ENCODE measurements at places on chromosomes 2 and 18.

- ATAC-seq: peak; percentile 84
Observed at GRCh38 chr2:70094978-70095719, 7.9 kb downstream of the PCBP1 start.

DNA sequence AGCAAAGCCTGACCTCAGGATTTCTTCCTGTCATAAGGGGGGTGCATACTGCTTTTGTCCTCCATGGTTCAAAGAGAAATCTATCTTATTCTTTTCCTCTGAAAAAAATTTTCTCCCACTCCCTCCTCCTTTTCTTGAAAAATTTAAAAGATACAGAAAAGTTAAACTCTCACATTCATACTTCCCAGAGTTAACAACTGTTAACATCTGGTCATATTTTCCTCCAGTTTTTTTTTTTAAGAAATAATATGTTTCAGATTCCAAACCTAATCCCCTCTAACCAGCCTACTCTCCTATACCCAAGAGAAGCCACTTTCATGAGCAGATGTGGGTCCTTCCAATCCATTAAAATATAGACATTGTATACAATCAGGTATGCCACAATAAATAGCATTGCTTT lies 378.9 kb upstream of the HNRNPA3 start:
- no peak for ATAC-seq

GRCh38 chr2:183390109-183390508 lies 265.9 kb downstream of the NUP35 start:
- ATAC-seq: peak; percentile 16

DNA sequence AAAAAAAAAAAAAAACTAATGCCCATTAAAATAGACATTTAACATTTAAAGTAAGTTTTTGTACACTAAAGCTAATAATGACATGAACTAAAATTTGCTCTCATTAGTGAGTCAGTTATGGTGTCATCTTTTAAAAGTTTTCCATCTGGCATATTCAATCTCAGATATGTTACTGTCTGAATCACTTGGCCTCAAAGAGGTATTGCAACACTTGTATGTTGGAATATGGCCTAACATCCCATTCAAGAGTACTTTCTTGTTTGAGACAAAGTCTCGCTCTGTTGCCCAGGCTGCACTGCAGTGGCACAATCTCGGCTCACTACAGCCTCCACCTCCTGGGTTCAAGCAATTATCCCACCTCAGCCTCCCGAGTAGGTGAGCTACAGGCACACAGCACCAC lies 169.7 kb downstream of the TMEM163 start:
- peak; percentile 82 for ATAC-seq

DNA sequence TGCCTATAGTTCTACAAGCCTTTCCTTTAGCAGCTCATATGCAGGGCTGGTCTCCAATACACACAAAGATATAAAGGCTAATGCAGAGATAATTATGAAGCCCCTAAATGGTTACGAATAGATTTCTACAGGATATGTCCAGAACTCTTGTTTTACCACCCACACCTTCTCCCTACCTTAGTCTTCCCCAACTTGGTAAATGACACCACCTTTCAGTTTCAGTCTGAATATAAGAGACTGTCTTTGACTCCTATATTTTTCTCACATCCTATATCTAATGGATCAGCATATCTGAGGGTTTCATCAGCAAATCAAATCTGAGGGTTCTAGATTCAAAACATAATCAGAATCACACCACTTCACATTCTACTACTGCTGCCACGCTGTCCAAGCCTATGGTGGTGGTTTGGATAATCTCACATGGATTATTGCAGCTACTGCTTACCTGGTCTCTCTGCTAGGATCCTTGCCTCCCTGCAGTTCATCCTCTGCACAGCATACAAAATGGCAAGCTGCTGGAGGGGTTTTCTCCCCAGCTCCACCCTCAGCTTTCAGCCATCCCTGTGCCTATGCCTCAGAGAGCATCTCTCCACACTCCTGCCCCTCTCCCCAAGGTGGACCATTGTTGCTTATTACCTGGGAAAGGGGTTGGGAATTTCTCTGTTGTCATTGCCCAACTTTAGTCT lies 178.0 kb upstream of the SPOPL start:
- no peak for ATAC-seq

DNA sequence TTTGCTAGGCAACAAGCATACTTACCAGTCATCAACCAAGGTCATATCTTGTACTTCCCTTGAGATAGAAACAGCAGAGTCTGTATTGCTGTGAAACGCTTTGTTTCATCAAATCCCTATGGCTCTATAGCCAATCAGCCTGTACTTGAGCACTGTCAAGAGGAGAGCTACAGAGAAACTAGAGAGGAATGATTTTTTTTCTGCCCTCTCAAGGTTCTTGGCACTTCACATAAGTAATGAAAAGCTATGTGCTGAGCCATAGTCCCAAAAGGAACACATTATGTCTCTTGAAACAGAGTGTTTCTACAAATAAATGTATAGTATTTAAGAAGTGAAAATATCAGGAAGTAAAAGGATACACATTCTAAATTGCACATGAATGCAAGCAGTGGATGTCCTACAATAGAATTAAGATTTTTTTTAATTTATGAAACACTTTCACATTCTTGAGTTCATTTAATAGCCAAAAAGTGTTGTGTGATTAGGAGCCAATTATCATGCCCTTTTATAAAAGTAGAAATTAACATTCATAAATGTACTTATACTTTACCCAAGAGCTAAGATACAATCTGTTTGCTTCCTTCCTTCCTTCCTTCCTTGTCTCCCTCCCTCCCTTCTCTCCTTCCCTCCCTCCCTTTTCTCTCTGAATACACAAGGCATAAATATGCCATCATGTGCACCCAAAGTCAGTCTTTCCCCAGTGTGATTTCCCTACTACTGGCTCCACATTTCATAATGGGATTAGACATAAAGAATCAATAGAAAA lies 131.8 kb downstream of the CSRNP3 start:
- ATAC-seq: no peak

- no peak for ATAC-seq
Observed at GRCh38 chr2:58032016-58032763, 14.4 kb upstream of the VRK2 start.

DNA sequence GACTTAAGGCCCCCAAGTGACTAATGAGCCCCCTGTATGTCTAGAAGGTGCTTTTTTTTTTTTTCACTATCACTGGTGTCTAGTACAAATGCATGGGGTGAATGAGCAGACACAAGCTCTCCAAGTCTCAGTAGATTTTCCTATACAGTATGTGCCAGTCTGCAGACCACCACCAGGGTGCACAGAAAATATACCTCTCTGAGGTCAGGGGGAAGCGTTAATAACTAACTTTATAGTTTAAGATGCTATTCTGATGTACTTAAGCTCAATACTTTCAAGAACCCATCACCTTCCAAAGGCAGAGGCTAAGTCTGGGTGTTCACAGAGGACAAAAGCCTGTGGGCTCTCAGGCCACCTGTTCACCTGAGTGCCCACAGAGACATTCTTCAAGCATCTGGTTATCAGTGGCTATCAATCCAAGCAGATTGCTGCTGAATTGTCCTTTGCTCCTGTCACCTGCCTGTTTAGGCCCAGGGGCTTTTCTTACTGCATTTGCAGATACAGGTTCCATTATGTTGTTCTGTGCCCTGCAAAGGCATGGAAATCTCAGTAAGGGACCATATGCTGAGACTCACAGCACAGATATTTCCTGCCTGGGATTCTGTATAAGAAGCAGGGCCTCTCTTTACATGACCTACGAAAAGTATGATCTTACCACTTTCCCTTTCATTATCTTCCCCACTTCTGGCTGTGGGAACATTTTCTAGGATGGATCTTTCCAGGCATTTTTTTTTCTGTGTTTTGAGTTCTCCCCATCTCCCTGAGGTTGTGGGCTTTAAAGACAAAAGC lies 534.6 kb downstream of the TNS1 start:
- no peak for ATAC-seq

DNA sequence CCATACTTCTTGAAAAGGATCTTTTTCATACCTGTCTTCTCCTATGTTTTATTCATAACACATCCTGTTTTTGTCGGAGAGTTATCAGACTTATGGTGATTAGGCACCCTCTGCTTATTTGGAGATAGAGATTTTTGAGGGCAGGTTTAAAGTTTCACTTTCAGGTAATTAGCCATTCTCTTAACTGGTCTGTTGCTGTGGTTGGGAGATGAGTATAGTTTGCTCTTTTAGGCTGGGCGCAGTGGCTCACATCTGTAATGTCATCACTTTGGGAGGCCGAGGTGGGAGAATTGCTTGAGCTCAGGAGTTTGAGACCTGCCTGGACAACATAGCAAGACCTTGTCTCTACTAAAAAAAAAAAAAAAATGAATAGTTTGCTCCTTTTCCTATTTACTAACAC lies 25.3 kb downstream of the SFTPB start:
- ATAC-seq: no peak

DNA sequence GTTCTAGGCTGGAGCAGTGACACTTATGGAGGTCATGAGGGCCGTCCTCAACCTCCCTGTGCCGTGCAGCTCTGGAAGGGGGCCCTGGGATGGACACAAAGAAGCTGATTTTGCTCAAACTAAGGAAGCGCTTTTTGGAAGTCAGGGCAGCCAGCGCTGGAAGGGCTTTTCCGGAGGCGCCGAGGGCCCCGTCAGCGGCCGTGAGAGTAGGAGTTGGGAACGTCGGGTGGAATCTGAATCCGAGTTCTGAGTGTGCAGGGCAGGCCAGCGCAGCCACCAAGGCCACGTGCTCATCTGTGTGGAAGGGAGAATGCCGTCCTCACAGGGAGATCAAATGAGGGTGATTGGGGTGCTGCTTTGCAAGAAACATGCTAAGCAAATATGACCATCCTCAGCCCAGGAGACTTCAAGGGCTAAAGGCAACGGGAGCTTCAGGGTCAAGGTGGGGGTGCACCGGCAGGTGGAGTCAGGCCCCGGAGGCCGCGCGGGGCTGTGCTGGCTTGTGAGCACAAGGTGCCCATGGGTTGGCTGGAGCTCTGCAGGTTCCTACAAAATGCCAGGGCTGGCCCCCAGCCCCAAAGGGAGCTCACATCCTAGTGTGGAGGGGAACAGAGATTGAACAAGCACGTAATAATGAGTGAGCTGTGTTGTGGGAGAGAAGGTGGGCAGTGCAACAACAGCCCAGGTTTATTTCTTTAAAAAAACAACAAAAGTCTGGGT lies 70.4 kb upstream of the HPCAL1 start:
- ATAC-seq: no peak

DNA sequence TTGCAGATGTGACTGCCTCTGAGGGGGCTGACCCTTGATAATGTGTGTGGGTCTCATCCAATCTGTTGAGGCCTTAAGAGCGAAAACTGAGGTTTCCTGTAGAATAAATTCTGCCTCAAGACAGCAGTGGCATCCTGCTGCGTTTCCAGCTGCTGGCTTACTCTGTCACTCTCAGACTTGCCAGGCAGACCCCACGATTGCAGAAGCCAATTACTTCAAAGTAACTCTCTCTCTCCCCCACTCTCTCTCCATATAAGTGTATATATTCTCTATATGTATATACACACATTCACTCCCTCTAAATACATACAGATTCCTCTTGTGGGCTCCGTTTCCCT lies 152.5 kb upstream of the ALKAL2 start:
- ATAC-seq: no peak

DNA sequence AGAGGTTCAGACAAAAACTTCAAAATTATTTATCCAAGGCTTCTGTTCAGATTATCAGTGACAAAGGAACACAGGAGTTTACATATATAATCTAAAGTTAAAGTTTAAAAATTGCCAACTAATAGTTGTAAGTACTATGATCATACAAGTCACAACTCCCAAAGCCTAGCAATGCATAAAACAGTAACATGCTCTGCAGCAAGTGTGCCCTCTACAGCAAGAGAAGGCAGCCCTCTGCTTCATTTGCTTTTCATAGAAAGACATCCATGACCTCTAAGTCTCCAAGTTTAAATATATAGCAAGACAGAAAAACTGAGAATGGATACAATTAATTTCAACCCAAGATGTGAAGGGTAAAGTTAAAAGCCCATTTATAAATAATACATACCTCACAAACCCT lies 13.3 kb downstream of the RAB1A start:
- ATAC-seq: no peak

DNA sequence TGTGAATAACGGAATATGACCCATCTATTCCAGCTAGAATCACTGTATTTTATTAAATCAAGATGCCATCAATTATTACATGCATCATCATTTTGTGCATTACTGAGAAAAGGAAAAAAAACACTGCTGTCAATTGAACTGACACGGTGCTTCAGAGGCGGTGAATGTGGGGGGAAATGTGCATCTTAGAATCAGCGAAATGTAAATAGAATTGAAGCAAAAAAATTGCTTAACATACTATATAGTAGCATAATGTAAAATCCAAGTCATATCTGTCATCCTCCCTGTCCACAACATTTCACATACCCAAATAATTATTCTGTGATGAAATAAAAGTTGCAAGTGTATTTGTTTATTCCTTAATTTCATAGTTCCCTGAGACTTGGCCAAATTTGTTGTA lies 84.6 kb downstream of the PRKRA start:
- no peak for ATAC-seq

All from gastroesophageal sphincter (tissue), 4 donors.